ENCODE measurements at places on chromosomes 6 and 20. TPM values are rescaled to one million over a fixed set of nuclear protein-coding genes. Genes with fewer than 3 reads are reported as not detected.

- no peak for DNase-seq
Observed at GRCh38 chr20:20549704-20550103, 162.7 kb downstream of the RALGAPA2 start.

- DNase-seq = no peak
Observed at GRCh38 chr6:13436399-13437217, 50.8 kb downstream of the GFOD1 start.

GRCh38 chr6:49929340-49929739 lies 34.6 kb downstream of the DEFB114 start:
- no peak for DNase-seq

DNA sequence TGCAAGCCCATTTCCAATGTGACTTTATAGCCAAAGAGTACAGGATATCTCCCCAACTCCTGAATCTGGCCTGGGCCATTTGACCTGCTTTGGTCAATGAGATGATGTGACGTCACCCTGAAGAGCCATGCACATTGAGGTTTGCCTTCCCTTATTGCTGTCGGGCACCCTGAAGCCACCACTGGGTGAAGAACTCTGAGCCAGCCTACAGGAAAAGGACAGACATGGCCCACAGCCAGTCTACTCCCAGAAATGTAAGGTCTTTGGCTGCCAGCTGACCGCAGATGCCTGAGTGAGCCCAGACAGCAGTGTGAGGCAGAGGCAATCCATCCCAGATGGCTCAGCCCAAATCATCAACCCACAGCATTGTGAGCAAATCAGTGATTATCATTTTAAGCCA lies 3.7 kb upstream of the SYNDIG1 start:
- no peak for DNase-seq

- DNase-seq = no peak
Observed at GRCh38 chr20:3934624-3935023, 45.4 kb downstream of the PANK2 start.

GRCh38 chr20:46217583-46217982 lies 90.7 kb downstream of the CDH22 start:
- DNase-seq = no peak

DNA sequence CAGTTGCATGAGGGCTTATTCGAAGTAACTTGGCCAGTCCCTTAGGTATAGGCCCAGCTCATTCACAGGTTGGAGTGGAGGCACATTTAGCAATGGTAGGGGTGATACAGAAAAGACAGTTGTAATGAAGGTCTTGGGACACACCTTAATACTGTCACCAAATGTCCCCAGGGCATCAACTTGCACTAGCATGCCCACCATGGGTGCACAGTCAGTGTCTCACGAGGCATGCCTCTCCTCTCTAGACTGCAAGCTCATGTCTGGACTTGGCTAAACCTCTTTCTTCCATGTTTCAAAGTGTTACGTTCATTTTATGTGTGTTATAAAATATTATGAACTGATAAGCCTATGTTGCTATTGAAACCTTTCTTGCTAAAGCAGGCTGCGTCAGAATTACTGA lies 124.0 kb upstream of the ECI2 start:
- no peak for DNase-seq

GRCh38 chr20:13772529-13772928 lies 12.2 kb downstream of the ESF1 start:
- no peak for DNase-seq

- no peak for DNase-seq
Observed at GRCh38 chr6:74277777-74278186, 581.8 kb downstream of the CD109 start.

DNA sequence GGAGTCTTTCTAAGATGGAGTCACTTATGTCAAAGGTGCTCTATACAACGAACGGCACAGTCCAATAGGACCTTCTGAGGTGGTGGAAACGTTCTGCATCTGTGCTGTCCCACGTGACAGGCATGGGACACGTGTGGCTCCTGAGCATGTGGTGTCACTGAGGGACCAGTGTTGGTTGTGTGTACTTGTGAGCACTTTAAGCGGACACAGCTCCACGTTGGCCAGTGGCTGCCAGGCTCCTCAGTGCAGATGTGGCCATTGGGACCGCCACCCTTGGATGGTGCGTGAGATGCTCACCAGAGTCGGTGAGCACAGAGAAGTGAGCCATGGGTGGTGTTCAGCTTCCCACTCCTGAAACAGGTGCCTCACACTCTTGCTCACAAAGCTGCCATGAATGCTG lies 110.0 kb downstream of the SYNDIG1 start:
- no peak for DNase-seq

DNA sequence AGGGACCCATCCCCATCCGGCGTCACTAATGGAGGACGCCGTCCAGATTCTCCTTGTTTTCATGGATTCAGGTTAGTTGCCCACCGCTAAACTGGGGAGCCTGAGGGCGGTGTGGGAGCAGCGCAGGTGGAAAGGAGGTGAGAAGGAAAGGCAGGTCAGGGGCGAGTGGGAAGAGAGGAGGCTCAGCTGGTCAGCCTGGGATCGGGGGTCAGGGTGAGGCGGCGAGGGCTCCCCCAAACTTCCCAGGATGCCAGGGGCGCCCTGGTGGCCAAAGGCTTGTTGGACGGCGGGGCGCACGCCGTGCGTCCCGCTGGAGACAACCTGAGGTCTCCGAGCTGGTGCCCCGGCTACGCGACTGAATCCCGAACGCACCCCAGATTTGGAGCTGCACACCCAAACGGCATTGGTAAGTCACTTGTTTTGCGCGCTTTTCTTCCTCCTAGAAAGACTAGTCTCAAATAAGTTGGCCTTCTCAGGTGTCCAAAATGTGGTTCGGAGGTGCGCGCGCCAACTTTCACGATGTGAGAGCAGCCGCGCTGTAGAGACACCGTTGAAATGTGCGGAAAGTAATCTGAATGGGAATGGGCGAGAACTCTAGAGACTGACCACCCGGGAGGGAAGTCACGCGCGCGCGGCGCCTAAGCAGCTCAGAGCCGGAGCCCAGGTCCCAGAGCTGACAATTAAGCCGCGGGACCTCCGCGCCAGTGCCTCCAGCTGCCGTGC lies 9.7 kb downstream of the GNAS-AS1 start:
- no peak for DNase-seq

DNA sequence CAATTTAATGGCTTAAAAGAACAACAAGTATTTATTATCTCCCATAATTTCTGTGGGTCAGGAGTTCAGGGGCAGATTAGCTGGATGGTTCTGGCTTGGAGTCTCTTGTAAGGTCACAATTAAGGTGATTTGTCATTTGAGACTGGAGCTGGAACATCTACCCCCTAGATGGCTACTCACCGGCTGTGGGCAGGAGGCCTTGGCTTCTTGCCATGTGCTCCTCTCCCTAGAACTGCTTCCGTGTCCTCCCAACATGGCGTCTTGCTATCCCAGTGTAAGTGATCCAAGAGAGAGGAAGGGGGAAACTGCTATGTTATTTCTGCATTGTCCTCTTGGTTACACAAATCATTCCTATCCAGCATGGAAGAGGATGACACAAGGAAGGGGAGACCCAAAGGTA lies 210.2 kb upstream of the ECI2 start:
- DNase-seq = no peak

GRCh38 chr6:168171673-168172353 lies 92.8 kb upstream of the FRMD1 start:
- no peak for DNase-seq

GRCh38 chr6:37298958-37299357 lies 41.0 kb upstream of the TMEM217 start:
- no peak for DNase-seq

DNA sequence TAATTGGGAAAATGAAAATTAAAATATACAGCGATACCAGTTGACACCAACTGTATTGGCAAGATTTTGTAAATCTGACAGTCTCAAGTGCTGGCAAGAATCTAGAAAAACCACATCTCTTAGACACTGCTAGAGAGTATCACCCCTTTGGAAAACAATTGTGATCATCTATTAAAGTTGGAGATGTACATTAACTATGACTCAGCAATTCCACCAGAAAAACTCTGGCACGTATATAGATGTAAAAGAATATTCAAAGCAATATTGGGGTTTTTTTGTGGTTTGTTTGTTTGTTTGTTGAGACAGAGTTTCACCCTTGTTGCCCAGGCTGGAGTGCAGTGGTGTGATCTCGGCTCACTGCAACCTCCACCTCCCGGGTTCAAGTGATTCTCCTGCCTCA lies 142.9 kb downstream of the HACE1 start:
- no peak for DNase-seq

GRCh38 chr20:7691647-7692269 lies 248.5 kb downstream of the HAO1 start:
- no peak for DNase-seq

The SIRPG gene
- not detected for total RNA-seq

The LPA gene
- not detected for total RNA-seq

The SLC35D3 gene
- total RNA-seq = not detected

The SLC22A1 gene
- 3.3 TPM for total RNA-seq

The DEF6 gene
- total RNA-seq = 1.1 TPM

The SYNE1 gene
- total RNA-seq = 182 TPM

The TCP11 gene
- total RNA-seq = not detected

The MARCKS gene
- total RNA-seq = 256 TPM

The AARS2 gene
- total RNA-seq = 8.6 TPM

Measured in chondrocyte (in vitro differentiated cells).